H4 (cell line): ENCODE measurements at places on chromosomes 4 and X.

DNA sequence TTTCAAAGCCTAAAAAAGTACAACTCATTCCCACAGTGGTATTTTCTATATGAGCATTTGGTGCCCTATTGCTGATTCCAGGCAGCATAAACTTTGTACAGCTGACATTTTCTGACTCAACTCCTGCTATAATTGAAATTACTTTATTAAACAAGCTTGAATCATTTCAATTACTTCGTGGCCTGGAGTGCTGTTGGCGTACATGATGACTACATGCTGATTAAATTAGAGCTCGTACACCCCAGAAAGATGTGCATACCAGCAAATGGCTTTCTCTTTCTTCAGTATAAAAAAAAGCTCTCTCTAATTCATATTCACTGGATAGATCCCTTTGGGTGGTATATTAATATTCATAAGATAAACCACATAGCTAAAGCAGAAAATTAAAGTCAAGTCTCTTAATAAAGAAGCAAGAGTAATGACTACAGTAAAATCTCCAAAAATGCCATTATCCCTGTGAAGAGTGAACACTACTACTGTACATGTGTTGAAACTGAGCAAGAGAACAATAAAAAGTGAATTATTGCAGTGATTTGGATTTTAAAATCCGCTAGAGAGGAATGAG lies 245.0 kb upstream of the IGFBP7 start:
- no peak for DNase-seq

- peak; percentile 64 for DNase-seq
These were observed 19.3 kb upstream of the CSF2RA start for GRCh38 chrX:1249101-1249887.

- DNase-seq: no peak
These were observed 154.5 kb upstream of the ANK2 start for GRCh38 chr4:112894951-112895350.

DNA sequence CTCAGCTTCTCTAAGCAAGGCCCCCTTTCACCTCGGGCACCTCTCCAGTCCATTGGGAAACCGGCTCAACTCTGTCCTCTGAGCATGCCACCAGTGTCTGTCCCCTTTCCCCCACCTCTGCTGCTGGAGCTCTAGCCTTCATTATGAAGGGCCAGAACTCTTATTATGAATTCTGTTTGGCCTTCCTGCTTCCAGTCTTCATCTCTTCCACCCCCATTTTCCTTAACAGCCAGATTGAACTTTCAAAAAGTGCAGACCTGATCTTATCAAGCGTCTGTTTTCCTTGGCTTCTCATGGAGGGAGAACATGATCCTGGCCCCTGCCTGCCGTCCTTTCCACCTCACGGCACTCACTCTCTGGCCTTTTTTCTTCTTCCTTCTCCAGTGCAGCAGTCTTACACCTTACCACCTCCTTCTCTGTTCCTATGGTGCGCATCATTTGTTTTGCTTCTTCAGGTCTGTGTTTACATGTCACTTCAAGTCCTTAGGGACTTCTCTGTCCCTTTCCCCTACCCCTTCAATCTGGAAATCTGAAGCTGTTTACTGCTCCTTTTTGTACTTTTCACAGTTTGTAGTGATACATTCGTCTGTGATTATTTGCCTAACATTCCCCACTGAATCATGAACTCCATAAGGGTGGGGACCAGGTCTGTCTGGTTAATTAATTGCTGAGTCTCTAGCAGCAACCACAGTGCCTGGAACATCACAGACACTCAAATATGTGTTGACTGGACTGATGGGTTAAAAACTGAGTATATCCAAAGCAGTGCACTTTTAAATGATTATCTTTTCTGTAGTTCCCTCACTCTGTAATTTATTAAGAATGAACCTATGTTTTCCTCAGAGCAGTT lies 55.8 kb downstream of the FNIP2 start:
- DNase-seq: no peak

- no peak for DNase-seq
These were observed 67.5 kb upstream of the NPY2R start for GRCh38 chr4:155140889-155141288.

GRCh38 chr4:76011700-76012387 lies 4.5 kb upstream of the CXCL9 start:
- peak; percentile 53 for DNase-seq

- no peak for DNase-seq
These were observed 7.9 kb downstream of the EVC2 start for GRCh38 chr4:5700459-5700858.

DNA sequence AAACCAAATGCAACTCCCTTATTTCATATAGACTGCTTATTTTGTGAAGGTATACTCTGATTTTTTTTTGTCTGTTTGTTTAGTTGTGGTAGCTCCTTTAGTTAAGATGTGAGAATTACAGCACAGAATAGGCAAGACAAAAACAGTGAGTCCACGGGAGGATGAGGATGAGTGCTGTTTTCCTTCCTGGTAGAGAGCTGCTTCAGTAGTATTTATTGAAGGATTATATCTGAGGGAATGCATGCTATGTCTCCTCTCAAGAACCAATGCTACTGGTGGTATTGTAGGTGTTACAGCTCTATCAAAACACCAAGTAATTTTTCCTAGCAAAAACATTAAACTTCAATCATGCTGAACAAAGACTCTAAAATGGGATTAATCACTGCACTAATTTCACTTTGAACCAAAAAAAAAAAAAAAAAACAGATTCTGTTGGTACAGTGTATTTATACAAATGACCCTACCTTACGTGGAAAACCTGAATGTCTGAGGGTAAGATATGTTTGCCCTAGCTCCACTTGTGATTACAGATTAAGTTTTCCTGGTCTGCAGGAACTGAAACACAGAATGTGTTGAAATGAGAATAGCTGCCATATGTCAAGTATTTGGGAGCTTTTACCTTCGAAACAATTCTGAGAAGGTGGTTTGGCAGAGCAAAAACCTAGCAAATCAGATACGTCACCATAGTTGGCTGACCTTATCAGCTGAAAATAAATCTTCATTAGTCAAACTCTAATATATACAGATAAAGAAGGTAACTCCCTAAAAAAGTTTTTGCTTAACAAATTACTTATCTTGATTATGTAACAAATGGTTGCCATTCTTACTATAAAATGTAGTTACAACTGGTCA lies 40.3 kb downstream of the PPP3CA start:
- DNase-seq: no peak

- no peak for DNase-seq
These were observed 9.2 kb downstream of the VSIG4 start for GRCh38 chrX:66030505-66031317.

DNA sequence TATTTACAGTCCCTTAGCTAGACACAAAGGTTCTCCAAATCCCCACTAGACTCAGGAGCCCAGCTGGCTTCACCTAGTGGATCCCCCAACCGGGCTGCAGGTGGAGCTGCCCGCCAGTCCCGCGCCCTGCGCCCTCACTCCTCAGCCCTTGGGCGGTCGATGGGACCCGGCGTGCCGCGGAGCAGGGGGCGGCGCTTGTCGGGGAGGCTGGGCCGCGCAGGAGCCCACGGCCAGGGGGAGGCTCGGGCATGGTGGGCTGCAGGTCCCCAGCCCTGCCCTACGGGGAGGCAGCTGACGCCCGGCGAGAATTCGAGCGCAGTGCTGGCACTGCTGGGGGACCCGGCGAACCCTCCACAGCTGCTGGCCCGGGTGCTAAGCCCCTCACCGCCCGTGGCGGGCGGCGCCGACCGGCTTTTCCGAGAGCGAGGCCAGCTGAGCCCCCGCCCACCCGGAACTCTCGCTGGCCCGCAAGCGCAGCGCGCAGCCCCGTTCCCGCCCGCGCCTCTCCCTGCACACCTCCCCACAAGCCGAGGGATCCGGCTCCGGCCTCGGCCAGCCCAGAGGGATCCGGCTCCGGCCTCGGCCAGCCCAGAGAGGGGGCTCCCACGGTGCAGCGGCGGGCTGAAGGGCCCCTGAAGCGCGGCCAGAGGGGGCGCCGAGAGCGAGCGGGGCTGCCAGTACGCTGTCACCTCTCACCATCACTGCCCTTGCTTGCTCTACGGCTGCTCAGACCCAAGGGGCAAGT lies 39.4 kb downstream of the WFS1 start:
- DNase-seq: no peak

DNA sequence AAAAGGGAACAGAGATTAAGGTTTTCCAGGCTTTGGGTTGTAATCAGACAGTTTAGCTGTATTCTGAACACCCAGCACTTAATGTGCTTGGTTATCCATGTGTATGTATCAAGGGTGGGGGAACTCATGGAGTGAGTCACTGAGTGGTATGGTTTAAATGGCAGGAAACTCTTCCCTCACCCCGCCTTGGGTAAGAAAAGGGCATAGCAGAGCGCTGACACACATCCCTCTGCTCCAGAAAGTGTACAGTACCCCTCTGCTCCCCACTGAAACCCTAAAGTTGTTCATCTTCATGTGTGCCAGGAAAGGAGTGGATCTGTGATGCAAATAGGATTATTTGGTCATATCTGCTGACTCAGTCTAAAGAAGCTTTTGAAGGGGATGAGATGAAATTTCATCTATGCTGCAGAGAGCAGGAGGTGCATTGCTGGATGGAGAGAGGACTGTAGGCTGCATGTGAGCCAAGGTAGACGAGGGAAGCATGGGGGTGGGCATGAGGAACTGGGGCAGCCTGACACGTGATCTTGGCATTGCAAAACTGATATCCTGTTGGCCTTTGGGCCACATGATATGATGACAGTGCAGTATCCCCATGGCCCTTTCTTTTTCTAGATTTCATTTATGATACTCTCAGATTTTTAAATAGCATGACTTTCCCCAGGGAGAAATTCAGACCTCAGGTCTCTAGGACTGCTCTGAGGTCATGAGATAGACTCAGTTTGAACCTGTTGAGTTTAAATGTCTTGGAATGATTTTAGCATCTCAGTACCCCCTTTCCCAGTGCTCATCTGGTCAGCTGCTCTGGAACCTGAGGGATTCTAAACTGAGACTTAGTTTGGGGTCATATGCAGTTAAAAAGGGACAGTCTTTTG lies 84.8 kb downstream of the TMEM164 start:
- peak; percentile 83 for DNase-seq

DNA sequence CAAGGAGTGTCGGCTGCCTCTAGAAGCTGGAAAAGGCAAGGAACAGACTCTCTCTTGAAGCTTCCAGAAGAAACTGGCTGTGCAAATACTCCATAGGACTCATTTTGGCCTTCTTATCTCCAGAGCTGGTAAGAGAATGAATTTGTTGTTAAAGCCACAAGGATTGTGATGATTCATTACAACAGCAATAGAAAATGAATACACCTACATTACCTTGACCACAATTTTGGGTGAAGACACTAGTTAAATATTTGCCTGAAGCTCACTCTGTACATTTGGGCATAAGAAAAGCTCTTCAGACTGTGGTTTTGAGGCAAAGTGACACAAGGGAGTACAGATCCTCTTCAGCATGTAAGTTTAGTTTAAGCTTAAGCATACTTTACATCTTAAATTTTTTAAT lies 134.5 kb upstream of the TLL1 start:
- no peak for DNase-seq

DNA sequence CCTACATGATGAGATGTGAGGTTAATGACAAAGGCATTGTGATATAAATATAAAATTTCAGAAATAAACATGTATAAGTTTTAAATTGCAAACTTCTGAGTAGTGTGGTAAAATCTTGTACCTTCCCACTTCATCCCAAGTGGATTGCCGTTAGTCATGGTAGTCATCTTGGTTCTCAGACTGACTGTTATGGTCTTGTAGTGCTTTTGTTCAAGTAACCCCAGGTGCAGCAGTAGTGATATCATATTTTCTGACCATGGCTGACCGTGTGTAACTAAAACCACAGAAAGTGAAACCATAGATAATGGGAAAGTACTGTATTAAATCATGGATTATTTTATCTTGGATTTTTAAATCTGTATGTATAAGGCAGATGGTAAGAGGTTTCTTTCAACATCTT lies 74.8 kb upstream of the SLIT2 start:
- DNase-seq: no peak

- no peak for DNase-seq
These were observed 427.3 kb upstream of the FAM241A start for GRCh38 chr4:111717921-111718320.
